ENCODE measurements at places on chromosomes 16 and 17.

DNA sequence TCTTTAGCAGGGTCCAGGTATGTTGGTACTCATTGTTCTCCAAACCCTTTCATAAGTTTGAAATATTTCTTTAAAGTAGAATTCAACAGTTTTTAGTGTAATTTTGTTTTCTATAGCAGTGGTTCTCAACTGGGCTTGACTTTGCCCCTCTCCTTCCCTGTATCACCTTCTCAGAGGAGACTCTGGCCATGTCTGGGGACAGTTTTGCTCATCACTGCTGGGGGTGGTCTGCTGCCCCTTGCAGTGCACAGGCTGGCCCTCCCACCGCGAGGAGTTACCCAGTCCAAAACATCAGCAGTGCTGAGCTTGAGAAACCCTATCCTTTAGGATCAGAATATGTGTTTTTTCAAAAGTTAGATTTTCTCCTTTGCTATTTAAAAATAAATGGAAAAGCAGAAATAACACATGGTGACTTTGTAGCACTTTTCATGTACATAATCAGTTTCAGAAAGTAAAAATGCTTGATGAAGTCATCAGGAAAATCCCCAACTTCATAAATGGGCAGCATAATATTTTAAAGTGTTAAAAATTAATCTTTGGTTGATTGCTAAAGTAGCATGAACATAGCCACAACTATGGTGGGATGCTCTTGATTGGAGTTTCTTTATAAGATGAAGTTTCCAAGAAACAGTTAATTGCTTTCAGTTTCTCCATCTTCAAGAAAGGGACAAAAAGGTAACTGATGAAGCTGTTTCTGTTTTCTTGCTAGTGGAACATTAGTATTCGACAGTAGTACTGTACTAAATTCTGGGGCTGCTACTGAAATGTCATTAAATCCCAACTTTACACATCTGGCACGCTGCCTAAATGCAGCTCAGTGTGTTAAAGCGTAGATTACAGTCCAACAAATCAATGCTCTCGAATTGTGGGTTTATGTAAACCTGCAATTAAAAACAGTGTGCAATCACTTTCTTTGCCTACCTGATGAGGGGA is 70.3 kb downstream of the NETO2 start:
- DNase-seq, result no peak

- DNase-seq, result no peak
Measured at GRCh38 chr17:200586-200985, 19.1 kb upstream of the DOC2B start.

DNA sequence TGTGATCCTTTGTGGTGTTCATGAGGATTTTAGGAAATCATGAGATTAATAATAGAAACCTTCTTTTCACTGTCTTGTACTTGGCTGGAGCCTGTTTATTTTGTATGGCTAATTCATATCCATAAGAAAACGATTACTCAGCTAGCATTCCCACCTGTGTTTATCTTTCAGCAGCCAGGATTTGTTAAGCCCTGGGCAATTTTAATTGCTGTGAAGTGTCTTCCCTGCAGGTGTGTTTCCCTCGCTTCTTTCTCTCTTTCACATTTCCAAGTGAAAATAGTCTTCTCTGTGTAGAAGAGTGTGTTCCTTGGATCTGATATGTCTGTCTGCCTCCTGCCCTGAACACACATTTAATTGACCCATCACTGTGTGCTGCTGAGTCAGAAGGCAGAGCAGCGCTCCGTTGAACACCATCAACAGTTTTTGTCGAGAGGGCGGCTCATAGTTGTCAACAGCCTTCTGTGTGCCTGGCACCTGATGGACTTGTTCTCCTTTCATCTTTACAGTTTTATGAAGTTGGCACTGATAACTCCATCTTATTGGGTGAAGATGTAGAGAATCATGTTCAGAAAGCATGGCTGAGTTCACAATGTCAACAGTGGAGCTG is 83.2 kb downstream of the SPECC1 start:
- DNase-seq, result no peak

- no peak for DNase-seq
Measured at GRCh38 chr17:60147553-60148223, 2.1 kb upstream of the CA4 start.

DNA sequence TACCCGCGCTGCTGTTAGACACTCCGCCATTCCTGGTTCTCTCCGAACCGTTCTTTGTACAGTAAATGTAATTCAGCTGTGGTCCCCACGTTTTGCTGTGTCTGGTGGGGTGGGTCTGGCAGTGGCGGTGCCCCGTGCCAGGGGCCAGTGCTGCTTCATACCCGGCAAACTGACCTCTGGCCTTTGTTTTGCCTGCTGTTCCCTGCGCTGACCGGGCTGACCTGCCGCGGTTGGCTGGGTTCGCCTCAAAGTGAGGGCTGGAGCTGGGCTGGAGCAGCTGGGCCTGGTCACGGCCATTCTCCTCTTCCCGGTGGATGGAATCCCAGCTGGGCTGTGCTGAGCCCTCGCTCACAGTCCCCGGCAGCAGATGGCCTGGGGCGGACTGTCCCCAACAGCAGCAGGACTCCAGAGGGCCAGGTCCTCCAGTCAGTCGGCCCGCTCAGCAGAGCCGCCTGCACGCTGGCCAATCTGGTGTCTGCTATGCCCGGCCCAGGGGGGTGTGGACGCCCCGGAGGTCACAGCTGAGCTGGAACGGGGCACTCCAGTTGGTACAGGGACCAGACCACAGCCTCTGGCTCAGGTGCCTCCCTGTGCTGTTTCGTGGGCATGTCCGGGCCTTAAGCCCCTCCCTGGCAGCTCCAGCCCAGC is 1.5 kb upstream of the WFIKKN1 start:
- no peak for DNase-seq

GRCh38 chr17:80316431-80316830 is 55.8 kb downstream of the RNF213 start:
- no peak for DNase-seq

GRCh38 chr17:27513849-27514248 is 57.6 kb downstream of the KSR1 start:
- DNase-seq, result no peak

DNA sequence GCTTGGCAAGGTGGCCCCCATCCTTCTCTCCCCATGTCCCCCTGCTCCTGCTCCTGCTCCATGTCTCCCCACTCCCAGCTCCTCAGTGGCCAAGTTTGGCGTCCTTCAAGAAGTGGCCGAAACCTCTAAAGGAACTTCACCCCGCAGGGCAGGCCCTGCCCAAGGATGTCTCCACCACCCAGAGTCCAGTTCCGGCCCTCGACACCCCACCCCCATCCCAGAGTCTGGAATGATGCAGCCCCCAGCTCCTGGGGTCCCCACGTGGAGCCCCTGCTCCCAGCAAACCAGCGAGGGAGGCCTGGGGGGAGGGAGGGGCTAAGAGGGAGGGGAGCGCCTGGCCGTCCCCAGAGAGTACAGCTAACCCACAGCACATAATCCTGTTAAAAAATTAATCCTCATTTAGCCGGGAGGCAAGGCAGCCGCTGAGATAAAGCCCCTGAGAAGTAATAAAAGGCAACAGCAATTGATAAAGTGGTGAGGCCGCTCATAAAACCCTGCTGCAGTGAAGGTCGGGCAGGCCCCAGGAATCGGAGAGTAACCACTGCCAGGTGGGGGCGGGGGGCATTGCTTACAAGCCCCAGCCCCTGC is 9.9 kb upstream of the ENPP7 start:
- DNase-seq, result no peak

GRCh38 chr17:17820463-17821158 is 16.2 kb downstream of the SREBF1 start:
- no peak for DNase-seq

GRCh38 chr16:86306011-86306644 is 204.2 kb upstream of the FOXF1 start:
- DNase-seq, result no peak

DNA sequence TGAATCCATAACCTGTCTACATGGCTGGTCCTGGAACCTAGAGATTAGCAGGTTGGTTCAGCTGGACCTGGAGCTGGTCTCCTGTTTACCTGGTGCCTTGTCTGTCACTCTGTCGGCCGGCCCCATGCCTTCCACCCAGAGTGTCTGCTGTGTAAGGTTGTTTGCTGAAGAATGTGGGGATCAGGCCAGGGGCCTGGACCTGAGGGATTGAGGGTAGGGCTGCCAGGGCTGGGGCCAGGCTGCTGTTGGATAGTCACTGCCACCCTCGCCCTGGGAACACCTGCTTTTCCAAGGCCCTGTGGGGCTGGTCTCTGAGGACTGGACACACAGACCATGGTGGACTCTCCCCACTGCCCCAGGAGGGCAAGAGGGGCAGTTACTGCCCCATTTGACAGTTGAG is 1.4 kb downstream of the NHERF2 start:
- no peak for DNase-seq

GRCh38 chr16:78577630-78578029 is 478.2 kb downstream of the WWOX start:
- no peak for DNase-seq

GRCh38 chr17:60091908-60092331 is 13.2 kb upstream of the HEATR6 start:
- peak; percentile 50 for DNase-seq

DNA sequence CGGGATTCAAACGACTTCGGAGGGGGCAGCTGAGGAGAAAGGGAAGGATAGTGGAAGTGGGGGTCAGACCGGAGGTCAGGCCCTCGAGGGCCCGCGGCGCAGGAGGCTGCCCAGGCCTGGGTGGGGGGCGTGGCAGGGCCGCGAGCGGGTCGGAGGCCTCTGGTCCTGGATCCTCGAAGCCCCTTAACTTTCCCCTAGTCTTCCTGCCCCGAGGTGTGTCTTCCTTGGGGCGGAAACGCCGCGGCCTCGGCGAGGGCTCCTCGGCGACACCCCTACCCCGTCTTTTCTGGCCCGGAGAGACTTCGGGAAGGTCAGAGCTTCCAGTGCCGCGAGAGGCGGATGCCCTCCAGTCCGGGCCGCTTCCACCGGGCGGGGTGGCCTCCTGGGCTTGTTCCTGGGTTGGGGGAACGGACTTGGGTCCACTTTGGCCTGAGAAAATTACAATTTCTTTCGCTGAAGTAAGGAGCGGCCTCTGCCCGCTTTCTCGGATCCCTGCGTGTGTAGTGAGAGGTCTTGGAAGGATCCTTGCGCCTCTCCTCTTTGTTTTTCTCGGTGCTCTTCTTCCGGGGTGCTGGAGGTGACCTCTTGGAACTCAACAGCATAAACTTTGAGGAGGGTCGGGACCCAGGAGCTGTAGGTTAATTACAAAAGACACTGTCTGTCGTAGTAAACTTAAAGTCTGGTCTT is 491 bp downstream of the IST1 start:
- no peak for DNase-seq

- no peak for DNase-seq
Measured at GRCh38 chr17:12041312-12041711, 20.6 kb downstream of the MAP2K4 start.

GRCh38 chr16:22240023-22240710 is 34.1 kb downstream of the EEF2K start:
- DNase-seq, result no peak

- no peak for DNase-seq
Measured at GRCh38 chr16:58028541-58029070, 3.1 kb downstream of the MMP15 start.

DNA sequence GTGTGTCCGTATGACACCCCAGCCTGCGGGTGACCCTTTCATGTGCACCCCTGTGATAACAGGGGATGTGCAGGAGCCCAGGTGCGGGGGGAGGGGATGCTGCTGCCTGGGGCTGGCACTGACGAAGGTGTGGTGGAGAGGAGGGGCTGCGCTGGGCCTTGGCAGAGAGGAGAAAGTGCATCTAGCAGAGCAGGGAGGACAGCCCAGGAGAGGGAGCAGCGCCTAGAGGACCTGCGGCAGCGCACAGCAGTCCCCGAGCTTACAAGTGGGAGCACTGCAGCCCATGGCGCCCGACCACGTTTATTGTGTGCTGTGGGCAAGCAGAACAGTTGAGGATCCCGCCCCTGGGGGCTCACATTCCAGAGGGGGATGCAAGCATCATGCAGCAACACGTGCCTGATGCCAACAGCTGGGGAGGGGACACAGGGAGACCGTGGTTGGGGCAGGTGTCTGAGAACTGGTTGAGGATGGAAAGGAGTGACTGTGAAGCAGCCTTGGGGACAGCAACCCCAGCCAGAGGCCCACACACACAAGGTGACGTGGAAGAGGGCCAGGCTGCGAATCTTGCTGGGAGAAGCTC is 10.9 kb upstream of the SLC7A5 start:
- no peak for DNase-seq

DNA sequence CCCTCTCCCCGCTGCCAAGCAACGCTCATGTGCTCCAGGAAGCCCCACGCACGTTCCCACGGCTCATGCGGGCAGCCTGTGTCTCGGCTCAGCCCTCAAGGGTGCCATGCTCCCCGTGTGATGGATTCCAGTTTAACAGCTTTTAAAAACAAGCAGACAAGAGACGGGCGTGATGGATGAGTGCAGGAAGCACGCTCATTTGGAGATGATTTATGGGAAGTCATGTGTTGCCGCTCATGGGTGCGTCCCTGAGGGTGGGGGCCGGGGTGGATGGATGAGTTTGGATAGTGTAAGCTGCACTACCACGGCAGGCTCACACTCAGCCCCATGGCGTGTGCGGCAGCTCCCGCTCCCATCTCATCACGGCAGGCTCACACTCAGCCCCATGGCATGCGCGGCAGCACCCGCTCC is 132.8 kb downstream of the RBFOX3 start:
- no peak for DNase-seq

DNA sequence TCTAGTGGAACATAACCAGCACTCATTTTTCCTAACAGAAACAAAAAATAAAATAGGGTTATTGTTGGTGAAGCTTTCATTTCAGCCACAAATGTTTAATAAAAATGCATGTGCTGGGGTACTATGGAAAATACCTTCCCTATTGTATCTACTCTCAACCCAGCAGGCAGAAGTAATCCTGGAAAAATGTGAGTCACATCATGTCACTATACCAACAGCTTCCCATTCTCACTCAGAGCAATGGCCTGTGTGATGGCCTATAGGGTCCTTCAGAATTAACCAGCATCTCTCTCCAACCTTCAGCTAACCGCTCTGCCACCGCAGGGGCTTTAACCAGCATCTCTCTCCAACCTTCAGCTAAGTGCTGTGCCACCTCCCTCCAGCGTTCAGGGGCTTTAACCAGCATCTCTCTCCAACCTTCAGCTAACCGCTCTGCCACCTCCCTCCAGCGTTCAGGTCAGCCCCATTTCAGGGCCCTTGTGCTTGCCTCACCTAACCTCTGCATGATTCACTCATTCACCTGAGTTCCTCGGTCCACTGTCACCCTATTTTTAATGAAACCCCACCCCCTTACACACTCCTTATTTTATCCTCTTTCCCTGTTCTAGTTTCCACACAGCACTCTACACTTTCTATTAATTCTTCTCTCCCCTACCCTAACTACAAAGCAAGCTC is 34.0 kb downstream of the UBE2G1 start:
- peak; percentile 57 for DNase-seq

DNA sequence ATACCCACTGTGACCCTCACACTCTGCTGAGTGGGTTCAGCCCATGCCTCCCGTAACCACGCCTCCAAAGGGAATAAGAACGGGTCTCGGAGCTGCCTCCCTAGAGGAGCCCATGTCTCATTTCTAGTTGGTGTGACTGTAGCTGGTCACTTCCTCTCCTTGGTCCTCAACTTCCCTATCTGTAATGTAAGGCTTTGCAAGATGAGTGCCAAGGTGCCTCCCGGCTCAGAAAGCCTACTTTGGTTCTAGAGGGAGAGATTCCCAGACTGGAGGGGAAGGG is 20.8 kb downstream of the C16orf74 start:
- DNase-seq, result no peak

All from dermis microvascular lymphatic vessel endothelial cell (primary cell).